ENCODE measurements at places on chromosomes 1 and 21. TPM values are rescaled to one million over a fixed set of nuclear protein-coding genes. Genes with fewer than 3 reads are reported as not detected.

LHX8 gene
- total RNA-seq = not detected

- H3K4me3 ChIP-seq = no peak overlapping the region
- H3K27me3 ChIP-seq = no peaks in the 10 kb centered on the region
- no peak for DNase-seq
- no peaks in the 10 kb centered on the region for H3K36me3 ChIP-seq
Measured at GRCh38 chr1:85550784-85551516, 29.6 kb upstream of the CCN1 start.

- DNase-seq = no peak
- H3K36me3 ChIP-seq = no peaks in the 10 kb centered on the region
- no peak overlapping the region for H3K27ac ChIP-seq
- no peaks in the 10 kb centered on the region for H3K4me1 ChIP-seq
- no peaks in the 10 kb centered on the region for H3K27me3 ChIP-seq
Measured at GRCh38 chr1:74502432-74502831, 10.0 kb downstream of the LRRC53 start.

DNA sequence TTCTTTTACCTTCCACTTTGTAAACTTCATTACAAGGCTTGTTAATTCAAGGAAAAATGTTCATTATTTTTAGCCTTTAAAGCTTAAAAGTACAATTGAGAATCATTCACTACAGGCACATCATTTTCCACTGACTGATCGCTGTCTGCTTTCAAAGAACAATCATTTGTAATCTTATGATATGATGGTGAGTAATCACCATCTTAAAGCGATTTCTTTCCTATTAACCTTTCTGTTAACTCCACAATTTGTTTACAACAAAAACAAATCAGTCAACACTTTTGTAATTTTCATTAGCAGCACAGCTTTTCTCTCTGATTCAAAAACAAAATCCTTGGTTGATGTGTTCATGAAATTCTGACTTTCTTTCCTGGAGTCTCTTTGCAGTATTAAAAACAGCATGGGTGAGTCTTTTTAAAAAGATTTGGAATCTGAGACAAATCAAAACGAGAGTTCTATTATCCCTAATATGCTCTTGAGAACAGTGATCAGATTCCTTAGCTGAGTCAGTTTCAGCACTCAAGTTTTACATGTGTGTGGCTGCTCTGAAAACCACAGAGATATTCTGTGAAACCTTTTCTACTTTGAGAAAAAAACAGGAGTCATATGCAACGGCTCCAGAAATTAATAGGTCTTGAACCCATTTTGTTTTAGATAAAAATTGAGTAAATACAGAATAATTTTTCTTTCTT, 145.8 kb upstream of the TMPRSS15 start:
- H3K27ac ChIP-seq = no peak overlapping the region
- H3K36me3 ChIP-seq = no peaks in the 10 kb centered on the region
- no peak for DNase-seq
- no peak overlapping the region for H3K4me3 ChIP-seq

Data from suprapubic skin (tissue), 4 donors.